ENCODE measurements at places on chromosomes 7 and 10.

- DNase-seq, result no peak
Observed at GRCh38 chr7:69883399-69883891, 285.2 kb downstream of the AUTS2 start.

- DNase-seq, result no peak
Observed at GRCh38 chr10:62589689-62590088, 214.8 kb upstream of the ADO start.

DNA sequence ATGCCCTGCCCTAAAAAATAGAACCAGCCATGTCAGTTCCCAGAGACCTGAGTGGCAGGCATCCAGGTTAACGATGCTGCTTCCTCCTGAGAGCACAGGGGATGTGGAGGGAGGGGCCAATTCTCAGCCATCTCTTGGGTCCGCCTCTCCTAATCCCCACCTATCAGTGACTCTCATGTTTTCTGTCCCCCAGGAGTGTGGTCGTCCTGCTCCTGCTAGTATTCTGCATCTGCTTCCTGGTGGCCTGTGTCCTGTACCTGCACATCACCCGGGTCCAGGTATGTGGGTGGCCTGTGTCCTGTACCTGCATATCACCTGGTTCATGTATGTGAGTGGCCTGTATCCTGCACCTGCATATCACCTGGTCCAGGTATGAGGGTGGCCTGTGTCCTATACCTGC, 105.3 kb downstream of the ADCY1 start:
- DNase-seq, result no peak

- DNase-seq, result no peak
Observed at GRCh38 chr10:15122477-15123030, 25.4 kb downstream of the RPP38 start.

DNA sequence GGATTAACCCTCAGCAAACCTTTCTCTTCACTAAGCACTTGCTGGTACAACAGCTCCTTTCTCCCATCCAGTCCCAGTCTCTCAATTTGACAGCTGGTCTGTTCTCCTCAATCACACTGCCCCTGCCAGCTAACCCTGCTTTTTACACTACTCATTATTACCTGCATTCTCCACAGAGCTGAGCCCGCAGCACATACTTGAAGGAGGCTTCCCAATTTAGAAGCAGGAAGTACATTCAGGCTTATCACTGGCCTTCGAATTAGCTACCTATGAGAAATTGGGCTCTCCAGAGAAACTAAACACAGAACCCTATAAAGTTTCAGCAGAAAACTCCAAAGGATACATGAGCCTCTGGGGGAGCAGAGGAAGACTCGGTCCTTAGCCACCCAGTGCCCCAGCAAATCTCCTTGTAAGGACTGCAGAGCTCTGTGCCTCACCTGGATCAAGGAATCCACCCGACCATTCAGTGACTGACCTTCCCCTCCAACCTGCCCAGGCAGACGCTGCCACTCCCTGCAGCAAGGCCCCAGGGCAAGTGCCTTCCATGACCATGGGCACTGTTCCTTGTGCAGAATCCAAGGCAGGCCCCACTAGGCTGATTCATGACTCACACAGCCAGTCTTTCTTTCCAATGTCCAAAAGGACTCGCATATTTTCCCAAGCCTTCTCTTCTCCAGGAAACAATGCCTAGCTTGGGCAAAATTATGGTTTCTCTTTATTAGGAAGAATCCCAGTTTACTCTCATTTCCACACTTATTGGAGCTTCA, 68.0 kb downstream of the VOPP1 start:
- DNase-seq, result no peak

GRCh38 chr10:30158325-30158960, 99.1 kb upstream of the JCAD start:
- no peak for DNase-seq

DNA sequence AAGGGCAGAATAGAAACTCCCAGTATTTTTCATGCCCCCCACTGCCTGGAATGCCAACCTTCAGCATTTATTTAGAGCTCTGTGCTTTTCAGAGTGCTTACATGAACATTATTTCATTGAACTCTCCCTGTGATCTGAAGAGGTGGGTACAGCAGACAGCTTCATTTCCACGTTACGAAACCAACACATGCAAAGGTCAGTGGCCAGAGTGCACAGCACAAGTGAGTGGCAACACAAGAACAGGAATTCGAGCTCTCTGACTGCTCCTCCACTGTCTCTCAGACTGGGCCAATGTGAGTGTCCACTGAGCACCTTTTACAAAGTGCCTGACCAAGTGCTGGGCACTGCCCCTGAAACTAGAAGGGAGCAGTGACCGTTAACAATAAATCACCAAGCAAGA, 162.9 kb downstream of the GLI3 start:
- DNase-seq, result no peak

GRCh38 chr10:52484206-52485065, 170.4 kb downstream of the DKK1 start:
- DNase-seq, result no peak

DNA sequence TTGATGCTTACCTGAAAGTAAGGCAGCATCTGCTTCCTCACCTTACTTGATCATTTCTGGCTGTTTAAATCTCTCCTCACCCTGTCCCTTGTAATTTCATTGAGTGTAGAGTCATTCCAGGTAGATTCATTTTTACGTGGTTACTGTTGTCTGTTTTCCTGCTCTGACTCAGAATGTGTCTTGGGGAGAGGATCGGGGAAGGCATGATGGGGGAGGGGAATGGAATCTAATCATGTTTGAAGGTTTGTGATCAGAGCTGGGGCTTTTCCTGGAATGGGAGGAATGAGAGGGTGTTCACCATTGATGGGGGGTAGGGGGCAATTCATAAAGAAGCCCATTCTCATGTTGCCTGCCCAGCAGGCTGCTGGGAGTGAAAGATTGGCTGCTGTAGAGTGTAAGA, 18.7 kb downstream of the SEC24C start:
- no peak for DNase-seq

- DNase-seq, result no peak
Observed at GRCh38 chr10:52673468-52673867, 99.1 kb downstream of the MBL2 start.

DNA sequence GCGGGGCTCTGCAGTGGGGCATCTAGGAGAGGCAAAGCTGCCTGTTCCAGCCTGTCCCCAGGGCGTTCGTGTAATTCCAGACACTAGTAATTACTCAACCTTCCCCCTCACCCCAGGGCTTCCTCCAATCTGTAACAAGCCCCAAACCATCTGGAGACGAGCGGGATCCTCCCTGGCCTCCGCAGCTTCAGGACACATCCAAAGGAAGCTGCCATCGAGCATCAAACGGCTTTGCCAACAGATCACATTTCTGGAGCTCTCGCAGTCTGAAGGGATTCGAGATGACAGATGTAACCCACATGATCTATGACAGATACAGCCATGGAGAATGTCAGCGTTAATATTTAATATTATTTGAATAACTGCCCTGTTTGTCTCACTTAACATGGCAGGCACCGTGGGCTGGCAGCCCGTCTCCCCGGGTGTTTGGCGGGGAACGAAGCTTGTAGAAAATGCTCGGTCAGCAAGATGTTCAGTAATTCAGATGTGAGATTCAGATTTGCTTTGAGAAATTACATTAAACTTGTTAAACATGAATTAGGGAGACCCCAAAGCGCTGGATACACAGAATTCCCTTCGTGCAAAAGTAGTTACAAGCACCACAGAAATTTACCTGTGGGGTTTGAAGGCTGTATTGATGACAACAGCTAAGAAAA, 108.5 kb upstream of the C7orf33 start:
- no peak for DNase-seq

- no peak for DNase-seq
Observed at GRCh38 chr10:30789806-30790205, 160.3 kb upstream of the LYZL2 start.

- no peak for DNase-seq
Observed at GRCh38 chr10:30873411-30873810, 158.3 kb downstream of the ZNF438 start.

DNA sequence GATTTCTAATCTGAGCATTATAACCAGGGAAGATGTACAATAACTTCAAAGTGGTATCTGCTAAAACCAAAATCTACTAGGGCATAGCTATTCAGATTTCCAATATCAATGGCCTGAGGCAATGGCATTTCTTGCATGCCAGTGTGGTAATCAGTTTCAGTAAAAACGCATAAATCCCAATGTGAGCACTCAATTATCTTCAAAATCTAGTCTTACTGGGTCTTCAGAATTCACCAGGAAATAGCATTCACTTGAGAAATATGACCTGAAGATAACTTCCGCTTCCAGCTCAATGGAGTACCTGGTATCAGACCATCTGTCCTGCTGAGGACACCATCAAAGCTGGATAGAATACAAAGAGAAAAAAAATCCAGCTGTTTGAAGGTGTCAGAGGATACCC, 72.4 kb downstream of the TRIL start:
- no peak for DNase-seq

GRCh38 chr10:33410096-33410859, 75.8 kb upstream of the NRP1 start:
- DNase-seq, result no peak

DNA sequence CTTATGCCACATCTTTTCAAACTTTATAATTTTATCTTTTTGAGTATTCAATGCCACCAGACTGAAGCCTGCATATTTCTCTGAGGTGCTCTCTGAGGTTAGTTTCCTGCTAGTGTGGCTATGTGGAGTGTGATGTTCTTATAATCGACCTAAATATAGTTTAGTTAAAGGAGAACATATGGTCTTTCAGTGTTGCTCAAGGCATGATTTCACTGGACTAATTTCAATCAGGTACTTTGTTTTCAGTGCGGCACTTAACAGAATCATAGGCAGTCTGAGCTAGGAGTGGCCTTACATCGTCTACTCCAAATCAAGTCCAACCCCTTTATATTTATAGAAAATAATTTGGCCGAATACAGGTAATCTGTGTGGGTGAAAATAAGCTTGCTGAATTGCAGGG, 134.2 kb downstream of the NXPH1 start:
- no peak for DNase-seq

DNA sequence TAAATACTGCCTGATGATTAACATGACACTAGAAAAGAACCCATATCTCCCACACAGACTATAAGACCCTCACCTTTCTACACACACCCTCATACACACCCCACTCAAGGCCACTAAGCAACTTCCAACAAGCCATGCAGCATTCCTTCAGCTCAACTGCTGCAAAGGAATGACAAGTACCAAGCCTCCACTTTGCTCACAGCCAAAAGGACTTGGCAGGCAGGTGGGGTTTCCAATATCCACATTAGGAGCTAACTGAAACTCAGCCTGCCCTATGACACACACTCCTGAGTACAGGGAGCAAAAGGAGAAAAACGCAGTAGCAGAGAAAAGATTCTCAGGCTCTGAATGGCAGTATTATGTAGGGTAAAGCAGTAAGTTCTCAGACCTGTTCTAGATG, 13.4 kb downstream of the USP54 start:
- DNase-seq, result no peak

DNA sequence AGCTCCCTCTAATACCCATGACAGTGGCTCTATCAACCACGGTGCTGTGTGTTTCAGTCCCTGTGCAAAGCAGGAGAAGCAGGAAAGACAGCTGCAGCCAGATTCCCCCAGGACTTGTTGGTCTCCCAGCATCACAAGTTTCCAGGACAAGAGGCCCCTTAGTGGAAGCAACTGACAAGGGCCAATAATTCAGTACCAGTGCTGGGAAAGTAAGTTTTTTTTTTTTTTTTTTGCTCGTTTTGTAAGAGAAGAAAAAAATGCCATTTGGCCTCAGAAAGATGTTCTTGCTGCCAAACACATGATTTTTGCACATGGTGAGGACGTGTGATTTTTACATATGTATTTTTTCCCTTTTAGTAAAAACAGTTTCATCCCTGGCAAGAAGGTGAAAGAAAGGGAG, 284.2 kb upstream of the ZMIZ1 start:
- no peak for DNase-seq

All from T-cell (primary cell).